ENCODE measurements at places on chromosomes 13 and 19.

GRCh38 chr19:13597640-13598039 lies 91.4 kb upstream of the CACNA1A start:
- DNase-seq: peak; percentile 4

DNA sequence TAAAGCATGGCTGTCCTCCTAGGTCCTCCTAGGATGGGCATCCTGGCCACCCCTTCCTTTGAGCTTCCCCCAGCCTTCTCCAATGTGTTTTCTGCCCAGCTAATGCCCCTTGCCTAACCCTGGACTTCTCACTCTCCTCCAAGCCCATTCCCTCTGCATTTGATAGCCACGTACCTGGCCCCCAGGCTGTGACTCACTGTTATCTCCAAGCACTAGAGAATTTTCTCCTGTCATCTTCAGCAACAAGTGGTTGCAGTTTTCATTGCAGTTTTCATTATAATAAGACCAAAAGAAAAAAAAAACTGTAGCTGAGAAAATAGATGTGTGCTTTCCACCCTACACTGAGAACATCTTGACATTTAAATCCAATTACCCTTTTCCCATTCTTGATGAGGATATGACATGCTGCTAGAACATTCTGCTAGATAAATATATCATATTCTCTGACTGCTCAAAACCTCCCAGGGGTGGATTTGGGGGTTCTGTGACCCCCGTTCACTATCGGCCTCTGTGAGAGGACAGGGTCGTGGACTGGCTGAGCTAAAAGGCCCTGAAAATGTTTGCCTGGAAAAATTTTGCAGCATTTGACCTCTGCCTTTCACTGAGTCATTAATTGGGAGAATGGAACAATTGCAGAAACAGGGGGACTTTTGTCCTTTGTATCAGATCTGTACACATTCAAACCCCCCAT lies 58.8 kb upstream of the KCTD15 start:
- DNase-seq: no peak

DNA sequence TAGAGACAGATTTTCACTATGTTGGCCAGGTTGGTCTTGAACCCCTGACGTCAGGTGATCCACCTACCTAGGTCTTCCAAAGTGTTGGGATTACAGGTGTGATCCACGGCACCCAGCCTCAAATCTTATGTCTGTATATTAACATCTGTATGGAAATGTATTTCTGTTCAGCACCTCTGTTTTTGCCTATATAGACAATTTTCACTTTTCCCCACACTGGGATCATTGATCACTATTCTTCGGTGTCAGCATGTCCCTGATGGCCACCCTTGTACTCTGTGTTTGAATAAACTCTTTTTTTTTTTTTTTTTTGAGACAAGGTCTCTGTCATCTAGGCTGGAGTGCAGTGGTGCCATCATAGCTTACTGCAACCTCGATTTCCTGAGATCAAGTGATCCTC lies 3.2 kb upstream of the ZNF627 start:
- no peak for DNase-seq

DNA sequence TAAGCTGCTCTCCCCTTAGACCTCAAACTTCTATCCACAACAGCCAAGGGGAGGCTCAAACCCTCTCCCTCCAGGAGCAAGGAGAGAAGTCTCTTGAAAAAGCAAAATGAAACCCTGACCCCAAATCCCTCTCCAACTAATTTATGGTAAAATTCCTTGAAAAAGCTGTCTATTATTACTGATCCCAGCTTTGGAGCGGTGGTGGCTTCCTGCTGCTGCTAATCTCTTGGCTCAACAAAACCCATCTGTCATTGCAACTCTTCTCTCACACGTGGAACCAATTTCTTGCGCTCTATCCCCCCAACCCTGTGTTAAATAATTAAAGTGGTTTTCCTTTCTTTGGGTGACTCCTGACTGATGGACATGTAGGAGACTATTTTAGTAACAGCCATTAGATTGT lies 64.1 kb upstream of the OXGR1 start:
- DNase-seq: no peak

GRCh38 chr19:30656520-30657100 lies 284.4 kb downstream of the ZNF536 start:
- DNase-seq: no peak

DNA sequence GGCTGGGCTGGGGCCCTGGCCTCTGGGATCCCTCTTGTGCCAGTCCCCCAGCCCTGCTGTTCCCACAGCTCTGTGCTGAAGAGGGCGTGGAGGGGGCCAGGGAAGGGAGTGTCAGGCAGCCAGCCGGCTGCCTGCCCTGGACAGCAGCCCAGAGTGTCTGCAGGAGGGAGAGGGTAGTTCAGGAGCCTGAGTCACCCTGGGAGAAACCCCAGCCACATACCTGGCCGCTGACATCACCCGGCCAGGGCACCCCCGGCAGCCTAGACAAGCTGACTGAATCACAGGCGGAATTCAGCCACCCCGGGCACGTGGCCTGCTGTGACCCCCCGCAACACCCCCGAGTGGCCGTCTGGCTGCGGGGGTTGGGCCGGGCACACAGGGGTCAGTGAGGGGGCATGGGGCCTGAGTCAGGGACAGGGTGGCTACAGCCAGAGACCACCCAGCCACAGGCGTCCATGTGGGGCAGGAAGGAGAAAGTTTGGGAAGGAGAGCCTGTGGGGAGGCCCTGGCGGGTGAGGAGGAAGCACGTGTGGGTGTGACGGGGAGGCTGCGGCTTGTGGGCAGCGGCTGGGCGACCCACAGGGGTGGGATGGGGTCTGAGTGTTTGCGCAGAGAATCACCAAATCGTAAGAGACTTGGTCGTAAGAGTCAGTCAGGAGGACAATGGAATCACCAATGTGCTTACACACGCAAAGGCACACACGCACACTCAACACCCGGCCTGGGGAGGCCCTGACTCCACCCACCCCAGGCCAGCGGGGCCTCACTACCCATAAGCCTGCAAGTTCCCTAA lies 11.9 kb upstream of the FOSB start:
- DNase-seq: peak; percentile 74

DNA sequence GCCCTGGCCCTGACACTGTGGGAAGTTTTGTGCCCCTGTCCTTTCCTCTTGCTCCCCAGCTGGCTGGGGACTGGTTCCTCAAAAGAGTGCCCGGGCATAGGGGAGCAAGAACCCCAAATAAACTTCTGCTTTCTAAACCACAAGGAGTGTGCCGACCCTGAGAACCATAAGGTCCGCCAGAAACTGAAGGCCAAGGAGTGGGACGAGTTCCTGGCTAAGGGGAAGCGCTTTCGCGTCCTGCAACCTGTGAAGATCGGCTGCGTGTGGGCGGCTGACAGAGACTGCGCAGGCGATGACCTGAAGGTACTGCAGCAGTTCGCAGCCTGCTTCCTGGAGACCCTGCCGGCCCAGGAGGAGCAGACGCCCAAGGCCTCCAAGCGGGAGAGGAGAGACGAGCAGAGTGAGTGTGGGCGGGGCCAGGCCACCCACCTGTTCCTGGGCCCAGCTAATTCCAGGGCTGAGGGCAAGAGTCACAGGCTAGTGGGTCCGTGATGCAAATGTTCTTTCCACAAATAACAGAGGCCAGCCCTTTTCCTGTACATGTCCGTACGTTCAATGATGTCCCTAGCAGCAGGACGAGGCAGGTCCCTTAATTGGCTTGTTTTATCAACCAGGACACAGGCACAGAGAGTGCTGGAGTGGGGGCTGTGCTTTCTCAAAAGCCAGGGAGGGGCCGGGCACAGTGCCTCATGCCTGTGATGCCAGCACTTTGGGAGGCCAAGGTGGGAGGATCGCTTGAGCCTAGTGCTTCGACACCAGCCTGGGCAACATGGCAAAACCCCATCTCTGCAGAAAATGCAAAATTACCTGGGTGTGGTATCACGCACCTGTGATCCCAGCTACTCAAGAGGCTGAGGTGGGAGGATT lies 25.6 kb downstream of the UBXN6 start:
- no peak for DNase-seq

- no peak for DNase-seq
These were observed 13.0 kb downstream of the FFAR2 start for GRCh38 chr19:35461060-35461459.

- DNase-seq: no peak
These were observed 39.2 kb downstream of the ZNF331 start for GRCh38 chr19:53576941-53577653.

DNA sequence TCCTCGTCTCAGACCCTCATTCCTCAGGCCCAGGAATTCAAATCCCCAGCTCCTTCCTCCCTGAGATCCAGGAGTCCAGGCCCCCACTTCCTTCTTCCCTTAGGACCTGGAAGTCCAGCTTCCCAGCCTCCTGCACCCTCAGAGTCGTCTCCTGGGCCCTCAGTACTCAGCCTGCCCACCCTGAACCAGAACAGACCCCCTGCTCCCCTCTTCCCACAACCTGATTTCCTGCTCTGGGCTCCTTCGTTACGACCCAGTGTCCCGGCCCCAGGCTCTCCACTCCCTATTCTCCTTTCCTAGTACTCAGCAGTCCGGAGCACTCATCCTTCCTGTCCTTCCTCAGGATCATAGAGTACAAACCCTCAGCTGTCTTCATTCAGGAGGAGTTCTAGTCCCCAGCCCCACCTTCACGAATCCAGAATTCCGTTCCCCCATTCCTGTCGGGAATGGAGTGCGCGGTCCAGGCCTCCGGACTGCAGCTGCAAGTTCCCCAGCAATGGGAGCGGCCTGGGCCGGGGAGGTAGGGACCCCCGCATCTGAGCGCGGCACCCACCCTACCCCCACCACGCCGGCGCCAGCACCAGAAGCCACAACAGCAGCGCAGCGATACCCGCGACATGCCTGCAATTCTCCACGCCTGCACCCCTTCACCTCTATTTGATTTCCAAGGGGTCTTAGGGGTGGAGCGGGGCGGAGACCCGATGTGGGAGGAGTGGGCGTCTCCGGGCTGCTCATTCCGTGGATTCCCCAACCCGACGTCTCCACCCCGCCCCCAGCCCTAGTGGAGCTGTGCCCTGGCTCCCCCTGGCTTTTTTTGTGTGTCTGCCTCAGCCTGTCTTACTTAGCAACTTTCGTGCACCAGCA lies 12.7 kb downstream of the EGLN2 start:
- DNase-seq: no peak

GRCh38 chr19:49712397-49712859 lies 21.5 kb downstream of the CPT1C start:
- no peak for DNase-seq

DNA sequence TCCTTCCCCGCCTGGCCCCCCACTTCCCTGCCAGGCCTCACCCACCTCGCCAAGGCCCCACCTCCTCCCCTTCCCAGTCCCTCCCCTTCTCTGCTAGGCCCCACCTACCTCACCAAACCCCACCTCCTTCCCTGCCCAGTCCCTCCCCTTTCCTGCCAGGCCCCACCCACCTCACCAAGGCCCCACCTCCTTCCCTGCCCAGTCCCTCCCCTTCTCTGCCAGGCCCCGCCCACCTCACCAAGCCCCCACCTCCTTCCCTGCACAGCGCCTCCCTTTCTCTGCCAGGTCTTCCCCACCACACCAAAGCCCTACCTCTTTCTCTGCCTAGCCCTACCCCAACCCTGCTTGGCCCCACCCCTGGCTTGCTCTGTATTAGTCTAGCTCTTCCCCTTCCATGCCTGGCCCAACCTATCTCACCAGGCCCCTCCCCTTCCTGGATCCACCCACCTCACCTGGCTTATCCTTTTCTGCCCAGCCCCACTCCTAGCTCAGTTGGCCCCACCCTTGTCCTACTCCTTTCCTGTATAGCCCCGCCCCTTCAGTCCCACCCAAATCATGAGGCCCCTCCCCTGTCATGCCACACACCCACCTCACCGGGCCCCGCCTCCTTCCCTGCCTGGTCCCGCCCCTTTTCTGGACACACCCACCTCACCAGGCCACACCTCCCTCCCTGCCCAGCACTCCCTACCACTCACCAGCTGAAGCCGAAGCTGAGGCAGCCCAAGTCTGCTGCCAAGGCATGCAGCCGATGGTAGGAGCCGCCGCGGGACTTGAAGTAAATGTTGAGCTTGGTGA lies 16.2 kb downstream of the CERS1 start:
- no peak for DNase-seq
